ENCODE measurements at places on chromosomes 4 and X.

GRCh38 chrX:100962811-100963210 lies 6.7 kb upstream of the ARL13A start:
- DNase-seq = no peak

GRCh38 chrX:123822965-123823364 lies 36.9 kb upstream of the XIAP start:
- DNase-seq = no peak

DNA sequence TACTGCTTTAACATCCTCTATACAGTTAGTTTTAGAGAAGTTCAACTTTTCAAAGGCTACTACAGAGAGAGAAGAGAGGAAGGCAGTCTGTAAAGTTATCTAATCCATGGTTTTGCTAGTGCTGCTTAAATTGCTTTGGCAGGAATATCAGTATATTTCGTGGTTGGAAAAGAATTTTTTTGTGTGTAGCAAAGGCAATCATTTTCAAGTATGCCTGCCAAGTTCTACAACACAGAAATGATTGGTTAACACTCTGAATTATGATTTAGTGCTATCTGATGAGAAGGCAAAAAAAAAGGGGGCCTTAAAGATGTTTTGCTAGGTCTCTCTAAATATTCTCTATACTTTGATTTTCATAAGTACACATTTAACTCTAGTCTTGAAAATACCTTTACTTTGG lies 133.1 kb downstream of the JADE1 start:
- no peak for DNase-seq

DNA sequence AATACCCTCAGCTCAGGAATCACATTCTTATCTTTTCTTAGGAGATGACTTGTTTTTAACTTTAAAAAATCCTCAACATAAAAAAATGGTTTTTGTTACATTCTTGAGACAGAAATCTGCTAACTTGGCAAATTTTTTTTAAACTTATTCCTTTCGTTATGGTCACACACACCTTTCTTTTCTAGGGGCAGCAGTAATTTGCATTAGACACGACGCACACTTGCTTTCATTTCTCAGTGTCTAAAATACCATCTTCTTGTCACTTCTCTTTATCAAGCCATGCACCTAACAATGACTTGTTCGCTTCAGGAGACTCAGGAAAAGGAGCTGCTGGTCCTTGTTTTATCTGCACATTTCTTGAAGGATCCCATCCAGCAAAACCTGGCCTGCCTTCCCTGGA lies 112.6 kb upstream of the TBL1X start:
- DNase-seq = no peak

GRCh38 chrX:120308959-120309872 lies 2.0 kb downstream of the TMEM255A start:
- DNase-seq = peak; percentile 52

GRCh38 chr4:103853627-103854026 lies 133.8 kb upstream of the TACR3 start:
- no peak for DNase-seq

GRCh38 chr4:53671757-53672156 lies 80.5 kb upstream of the LNX1 start:
- DNase-seq = no peak

DNA sequence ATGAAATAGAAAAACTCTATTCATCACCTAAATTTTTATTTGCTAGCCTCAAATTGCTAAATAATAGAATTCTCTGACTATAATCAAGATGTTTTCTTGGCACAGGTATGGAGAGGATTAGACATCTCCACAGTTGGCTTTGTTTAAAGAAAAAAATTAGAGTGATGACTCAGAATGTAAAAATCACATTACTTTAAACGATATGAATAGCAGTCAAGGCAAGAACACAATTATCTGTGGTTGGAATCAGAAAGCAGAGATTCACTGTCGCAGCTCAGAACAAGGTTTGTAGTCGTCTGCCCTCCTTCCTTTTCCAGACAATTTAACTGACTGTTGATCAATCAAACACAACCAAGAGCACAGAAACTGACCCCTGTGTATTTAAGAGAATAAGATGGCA lies 32.2 kb upstream of the CCKAR start:
- DNase-seq = no peak

- no peak for DNase-seq
Measured at GRCh38 chrX:77446029-77446585, 1.1 kb upstream of the FGF16 start.

DNA sequence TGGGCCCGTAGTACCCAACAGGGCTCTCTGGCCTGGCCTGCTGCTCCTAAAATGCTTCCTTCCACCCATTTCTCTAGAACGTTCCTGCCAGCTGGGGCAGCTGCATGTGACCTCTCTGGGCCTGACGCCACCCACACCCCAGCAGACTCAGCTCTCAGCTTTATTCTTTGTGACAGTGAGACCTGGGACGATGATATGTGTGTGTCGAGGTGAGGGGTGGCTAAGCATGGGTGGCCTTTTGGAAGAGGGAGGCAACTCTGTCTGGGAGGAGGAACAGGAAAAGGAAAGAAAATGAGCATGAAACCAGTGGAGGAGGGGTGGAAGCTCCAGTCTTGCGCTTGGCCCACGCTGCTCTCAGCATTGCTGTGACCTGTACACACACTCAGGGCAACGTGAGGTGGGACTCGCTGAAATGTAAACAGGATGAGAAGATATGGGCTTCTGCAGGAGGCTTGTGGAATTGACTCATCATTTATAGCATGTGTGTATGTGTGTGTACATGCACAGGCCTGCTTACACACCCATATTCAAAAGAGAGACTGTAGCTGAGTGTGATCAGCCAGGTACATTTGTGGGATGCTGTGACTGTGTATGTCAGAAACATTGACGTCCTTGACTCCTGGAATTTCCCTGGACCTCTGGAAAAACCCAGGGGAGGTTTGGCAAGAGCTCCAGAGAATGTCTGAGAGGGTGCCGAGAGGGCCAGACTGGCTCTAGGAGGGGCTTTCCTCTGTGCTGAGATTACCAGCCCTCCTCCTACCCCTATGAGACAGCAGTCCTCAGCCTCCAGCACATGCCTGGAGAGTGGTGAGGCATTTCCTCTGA lies 137.9 kb downstream of the PJA1 start:
- DNase-seq = no peak

GRCh38 chr4:183287309-183287659 lies 32.8 kb downstream of the CLDN22 start:
- no peak for DNase-seq

- no peak for DNase-seq
Measured at GRCh38 chr4:6561706-6562371, 13.2 kb upstream of the MAN2B2 start.

- no peak for DNase-seq
Measured at GRCh38 chr4:110627977-110628662, 5.2 kb upstream of the PITX2 start.

GRCh38 chr4:40940756-40941155 lies 191.0 kb downstream of the NSUN7 start:
- no peak for DNase-seq

- DNase-seq = no peak
Measured at GRCh38 chrX:31178064-31178768, 106.4 kb upstream of the FTHL17 start.

GRCh38 chr4:145530662-145531061 lies 49.0 kb downstream of the SMAD1 start:
- no peak for DNase-seq

GRCh38 chr4:4750187-4750586 lies 109.3 kb upstream of the MSX1 start:
- DNase-seq = no peak

GRCh38 chr4:155468282-155468681 lies 91.5 kb upstream of the MAP9 start:
- no peak for DNase-seq

- peak; percentile 61 for DNase-seq
Measured at GRCh38 chrX:107710617-107711391, 64.8 kb downstream of the TSC22D3 start.

DNA sequence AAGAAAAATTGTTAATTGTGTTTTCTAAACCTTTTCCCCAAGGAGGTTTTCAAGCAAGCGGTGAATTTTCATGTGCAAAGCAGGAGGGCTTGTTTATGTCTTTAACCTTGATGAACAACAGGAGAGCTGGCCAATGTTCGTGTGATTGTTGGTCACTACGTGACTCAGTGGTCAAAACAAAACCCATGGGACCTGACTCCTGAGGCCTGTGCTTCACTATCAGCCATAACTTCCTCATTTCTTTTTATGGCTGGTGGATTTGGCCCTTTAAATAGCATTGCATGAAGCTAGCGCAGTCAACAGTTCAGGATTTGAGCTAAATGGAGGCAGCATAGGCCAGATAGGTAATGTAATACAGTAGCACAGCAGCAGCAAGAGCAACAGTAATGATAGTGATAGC lies 80.5 kb downstream of the MID1IP1 start:
- DNase-seq = no peak

DNA sequence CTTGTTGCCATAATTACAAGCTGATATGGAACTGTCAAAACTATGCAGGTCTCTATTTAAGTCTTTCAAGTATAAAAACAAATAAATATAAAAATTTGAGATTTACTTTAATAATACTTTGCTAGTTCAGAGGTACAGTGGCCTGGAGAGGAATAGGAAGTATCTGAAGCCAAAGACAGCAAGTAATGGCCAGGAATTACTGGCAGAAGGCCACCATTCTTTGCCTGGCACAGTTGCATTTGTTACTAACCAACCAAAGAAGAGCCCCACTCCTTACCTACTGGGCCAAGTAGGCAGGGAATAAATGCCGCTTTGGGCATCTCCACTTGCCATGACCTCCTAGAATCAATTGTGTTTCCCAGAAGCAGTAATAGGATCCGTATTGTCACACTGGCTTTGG lies 13.8 kb upstream of the ADAMTS3 start:
- DNase-seq = no peak

DNA sequence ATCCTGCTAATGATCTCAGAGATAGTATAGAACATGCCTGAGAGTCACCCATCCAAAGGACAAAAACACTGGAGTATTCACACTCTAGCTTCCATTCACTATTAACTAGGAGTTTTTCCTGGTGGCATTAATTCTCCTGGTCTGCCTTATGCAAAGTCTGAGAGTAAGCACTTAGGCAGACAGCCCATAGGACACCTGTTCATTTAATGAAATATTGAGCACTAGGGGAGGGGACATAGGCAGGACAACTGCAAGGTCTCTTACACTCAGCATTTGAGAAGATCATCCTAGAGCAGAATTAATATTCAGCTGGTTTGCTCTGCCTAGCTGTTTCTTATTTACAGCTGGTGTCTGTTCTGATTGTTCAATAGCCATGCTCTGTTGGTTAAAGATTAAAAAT lies 508.5 kb downstream of the CENPC start:
- no peak for DNase-seq

- DNase-seq = peak; percentile 22
Measured at GRCh38 chr4:121462660-121463261, 81.9 kb upstream of the QRFPR start.

GRCh38 chrX:105211066-105211575 lies 9.4 kb downstream of the TEX13A start:
- no peak for DNase-seq

DNA sequence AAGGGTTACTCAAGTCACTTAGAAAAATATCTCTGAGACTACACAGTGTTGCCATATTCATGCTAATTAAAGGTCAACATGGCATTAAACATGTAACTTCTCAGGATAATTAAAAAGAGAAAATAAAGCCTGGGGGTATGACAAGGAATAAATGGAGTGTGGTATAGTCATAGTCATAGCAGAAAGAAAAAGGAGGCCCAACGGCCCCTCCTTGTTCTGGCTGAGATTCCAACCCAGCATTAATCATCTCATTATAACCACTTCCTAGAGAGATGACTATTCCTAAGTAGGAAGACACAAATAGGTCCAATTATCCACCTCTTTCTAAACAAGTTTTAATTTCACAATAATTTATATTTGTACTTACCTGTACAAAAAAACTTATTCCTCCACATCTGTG lies 778.4 kb upstream of the AADAT start:
- no peak for DNase-seq

DNA sequence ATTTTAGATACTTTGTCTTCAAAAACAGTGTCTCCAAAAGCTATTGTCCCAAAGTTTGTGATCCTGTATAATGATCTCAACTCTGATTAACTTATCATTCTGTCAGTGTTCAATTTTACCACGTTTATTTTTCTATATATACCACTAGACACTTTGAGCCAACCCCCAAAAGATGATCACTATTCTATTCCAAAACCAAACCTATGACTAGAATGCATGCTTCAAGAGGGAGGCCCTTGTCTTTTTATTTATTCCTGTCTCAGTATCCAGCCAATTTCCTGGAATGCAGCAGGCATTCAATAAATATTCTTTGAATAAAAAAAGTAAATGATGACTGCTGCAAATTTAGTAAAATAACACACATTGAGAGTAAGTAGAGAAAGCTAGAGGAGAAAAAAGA lies 275.6 kb downstream of the LDB2 start:
- DNase-seq = no peak

- DNase-seq = no peak
Measured at GRCh38 chr4:113565702-113566012, 195.9 kb downstream of the CAMK2D start.

- peak; percentile 74 for DNase-seq
Measured at GRCh38 chrX:135421537-135421931, 210 bp upstream of the SMIM10L2A start.

DNA sequence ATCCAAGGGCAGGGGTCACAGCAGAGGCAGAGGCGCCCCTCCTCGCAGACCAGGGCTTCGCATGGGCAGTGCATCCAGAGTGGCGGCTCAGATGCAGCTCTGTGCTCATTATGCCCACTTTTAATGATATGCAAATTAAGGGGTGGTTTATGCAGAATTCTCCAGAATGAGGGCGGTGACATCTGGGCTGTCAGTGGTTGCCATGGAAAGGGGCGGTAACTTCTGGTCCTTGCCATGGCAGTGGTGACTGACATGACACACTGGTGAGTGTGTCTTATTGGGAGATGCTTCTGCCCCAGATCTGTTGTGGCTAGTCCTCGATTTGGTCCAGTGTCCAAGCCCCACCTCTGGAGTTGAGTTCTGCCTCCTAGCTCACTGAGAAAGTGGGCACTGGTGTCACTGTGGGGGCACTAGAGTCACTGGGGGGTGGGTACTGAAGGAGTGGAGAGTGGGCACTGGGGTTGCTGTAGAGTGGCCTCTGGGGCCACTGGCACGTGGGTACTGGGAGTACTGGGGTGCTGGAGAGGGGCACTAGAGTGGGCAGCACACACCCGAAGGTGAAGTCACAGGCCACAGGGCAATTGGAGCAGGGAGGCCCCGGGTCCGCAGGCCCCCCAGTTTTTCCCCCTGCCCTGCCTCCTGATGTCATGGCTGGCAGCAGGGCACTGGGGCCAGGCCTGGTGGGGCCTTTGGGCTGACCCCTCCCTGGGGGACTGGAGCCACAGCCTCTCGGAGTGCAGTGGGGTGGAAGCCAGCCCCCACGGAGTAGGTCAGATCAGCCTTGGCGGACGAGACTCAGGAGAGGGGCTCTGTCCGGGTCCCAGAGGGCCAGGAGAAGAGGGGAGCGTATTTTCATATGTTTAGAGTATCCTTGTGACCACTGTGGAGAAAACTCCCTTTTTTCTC lies 98.6 kb upstream of the NKX1-1 start:
- no peak for DNase-seq

- no peak for DNase-seq
Measured at GRCh38 chr4:23747281-23747735, 142.5 kb downstream of the PPARGC1A start.
